ENCODE measurements at places on chromosomes 4 and X. TPM values are rescaled to one million over a fixed set of nuclear protein-coding genes. Genes with fewer than 3 reads are reported as not detected.

DNA sequence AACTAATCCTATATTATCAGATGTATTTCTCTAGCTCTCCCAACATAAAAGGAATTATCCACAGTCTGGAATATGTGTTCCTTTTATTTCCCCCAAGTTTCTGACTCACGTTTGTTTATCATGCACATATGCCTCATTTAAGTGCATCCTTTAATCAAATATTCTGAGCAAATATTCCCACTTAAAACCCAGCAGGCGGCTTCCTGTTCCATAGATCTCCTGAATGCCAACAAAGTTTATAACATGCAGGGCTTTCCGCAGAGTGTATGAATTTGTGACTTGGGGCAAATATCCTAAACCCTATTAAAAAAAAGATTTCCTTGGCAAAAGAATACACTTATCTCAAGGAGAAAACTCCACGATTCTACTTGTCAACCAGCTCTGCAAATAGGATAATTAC lies 16.9 kb downstream of the GLRA2 start:
- DNase-seq = no peak

GSX2 gene
- total RNA-seq = not detected

- DNase-seq = peak; percentile 98
Observed at GRCh38 chrX:318739-319578, at the start of gene GTPBP6. GTPBP6 (minus strand) TSS chrX:318796; CDS start chrX:318787, 9 bp downstream.

- DNase-seq = no peak
Observed at GRCh38 chr4:37825968-37826294, 555 bp upstream of the PGM2 start.

DNA sequence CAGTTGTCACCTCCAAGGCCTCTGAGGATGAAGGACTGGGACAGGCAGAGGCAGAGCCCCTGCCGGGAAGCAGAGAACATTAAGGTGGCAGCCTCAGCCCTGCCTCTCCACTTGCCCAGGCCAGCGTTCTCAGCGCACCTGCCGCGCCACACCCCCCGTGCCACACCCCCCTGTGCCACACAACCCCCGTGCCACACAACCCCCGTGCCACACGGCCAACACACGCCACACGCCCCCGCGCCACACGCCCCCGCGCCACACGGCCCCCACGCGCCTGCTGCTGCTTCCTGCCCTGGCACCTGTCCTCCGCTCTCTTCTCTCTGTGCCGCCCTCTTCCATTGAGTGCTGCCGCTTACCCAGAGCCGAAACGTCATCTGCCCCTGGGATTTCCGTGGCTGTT lies 58.0 kb upstream of the ZFP42 start:
- no peak for DNase-seq

Measured in T-helper 17 cell (primary cell).